ENCODE measurements at places on chromosomes 4 and X. TPM values are rescaled to one million over a fixed set of nuclear protein-coding genes. Genes with fewer than 3 reads are reported as not detected.
A peak's percentile ranks its signal among the peaks of the same experiment; 100 is the strongest.

DNA sequence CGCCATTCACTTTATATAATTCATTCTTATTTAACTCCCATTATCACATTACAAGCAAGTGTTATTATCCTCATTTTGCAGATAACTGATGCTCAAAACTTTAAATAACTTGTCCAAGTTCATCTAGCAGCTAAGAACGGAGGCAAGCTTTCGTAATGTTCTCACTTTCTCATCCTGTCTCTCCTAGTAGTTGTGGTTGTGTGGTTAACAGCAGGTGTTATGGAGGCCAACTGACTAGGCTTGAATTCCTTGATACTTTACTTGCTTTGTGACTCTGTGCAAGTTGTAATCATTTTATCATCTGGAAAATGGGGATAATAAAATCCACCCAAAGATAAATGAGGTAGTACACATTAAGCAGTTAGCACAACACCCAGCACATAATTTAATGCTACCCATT lies 109.9 kb upstream of the PTPN13 start:
- no peak for DNase-seq

- no peak for DNase-seq
Observed at GRCh38 chr4:139942241-139942640, 211.7 kb downstream of the MAML3 start.

GRCh38 chr4:142812091-142812490 lies 34.0 kb downstream of the INPP4B start:
- no peak for DNase-seq

- no peak for DNase-seq
Observed at GRCh38 chrX:115889121-115889890, 281.2 kb upstream of the AGTR2 start.

DNA sequence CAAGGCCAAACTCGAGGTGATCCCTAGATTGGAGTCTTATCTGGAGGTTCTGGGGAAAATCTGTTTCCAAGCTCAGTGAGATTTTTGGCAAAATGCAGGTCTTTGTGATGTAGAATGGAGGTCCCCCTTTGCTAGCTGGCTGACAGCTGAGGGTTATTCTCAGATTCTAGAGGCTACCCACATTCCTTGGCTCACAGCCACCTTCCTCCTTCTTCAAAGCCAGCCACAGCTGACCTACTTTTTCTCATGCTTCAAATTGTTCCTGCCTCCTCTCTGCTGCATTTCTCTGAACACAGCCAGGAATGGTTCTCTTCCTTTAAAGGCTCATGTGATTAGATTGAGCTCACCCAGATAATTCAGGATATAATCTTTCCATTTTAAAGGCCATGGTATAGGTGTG lies 86.9 kb downstream of the VCX3A start:
- no peak for DNase-seq

GRCh38 chr4:88610771-88611170 lies 18.5 kb downstream of the HERC3 start:
- DNase-seq = peak; percentile 33

- peak; percentile 16 for DNase-seq
Observed at GRCh38 chr4:133152831-133153481, 3.9 kb downstream of the PCDH10 start.

GRCh38 chr4:74536557-74536956 lies 91.6 kb downstream of the AREG start:
- DNase-seq = no peak

GRCh38 chrX:130094696-130095095 lies 15.6 kb downstream of the ELF4 start:
- no peak for DNase-seq

KLKB1 gene
- 0.82 TPM for total RNA-seq

DNA sequence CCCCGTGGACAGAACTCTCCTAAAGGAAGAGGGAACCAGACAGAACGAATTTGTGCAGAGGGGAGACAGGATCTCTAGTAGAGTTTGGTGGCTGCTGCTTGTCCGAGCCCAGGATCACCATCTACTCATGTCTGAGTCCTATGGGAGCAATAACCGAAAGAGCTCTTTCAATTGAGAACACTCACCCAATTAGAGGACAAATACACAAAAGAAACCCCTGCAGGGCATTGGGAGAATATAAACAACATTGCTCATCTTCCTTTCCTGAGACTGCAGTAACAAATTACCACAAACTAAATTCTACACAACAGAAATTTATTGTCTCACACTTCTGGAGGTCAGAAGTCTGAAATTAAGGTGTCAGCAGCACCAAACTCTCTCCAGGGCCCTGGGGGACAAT lies 65.6 kb downstream of the SPINK2 start:
- DNase-seq = no peak

FTSJ1 gene
- total RNA-seq = 36.3 TPM

DNA sequence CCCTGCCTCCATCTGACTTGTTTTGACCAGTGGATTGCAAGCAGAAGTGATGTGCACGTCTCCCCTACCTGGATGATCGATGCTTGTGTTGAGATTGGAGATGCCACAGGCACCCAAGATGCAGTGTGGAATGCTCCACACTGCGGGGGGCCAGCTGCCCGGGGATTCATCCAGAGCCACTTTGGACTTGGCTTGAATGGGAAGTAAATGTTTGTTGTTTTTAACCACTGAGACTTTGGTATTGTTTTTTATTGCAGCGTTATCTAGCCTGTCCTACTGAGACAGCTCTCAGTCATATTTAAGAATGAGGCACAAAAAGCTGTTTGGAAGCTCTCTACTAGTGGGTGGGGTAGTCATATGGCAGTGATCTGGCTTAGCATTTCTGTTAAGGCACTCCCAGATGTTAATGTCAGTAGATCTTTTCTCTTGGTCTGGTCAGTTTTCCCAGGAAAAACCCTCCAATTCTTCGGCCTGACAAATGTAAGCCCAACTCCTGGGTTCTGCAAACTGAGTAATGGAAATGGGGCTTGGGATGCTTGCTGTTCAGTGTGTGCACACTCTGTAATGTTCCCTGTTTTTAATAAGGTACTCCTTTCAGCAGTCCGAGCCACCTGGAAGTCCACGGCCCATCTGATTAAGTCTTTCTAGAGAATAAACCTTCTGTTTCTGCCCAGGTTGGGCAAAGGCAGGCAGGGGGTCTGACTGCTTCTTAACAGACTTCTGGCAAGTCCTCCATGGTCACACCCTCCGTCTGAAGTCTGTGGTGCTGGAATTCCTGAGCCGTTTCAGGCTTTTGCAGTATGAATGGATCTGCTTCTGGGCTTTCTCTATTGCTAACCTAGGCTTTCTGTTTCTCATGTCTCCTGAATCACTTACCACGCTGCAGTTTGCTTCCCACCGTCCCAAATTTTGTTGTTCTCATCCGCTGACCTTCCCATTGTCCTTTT lies 74.8 kb downstream of the WWC2 start:
- DNase-seq = no peak

- no peak for DNase-seq
Observed at GRCh38 chrX:138638996-138639395, 72.5 kb downstream of the FGF13 start.

- no peak for DNase-seq
Observed at GRCh38 chrX:618761-619450, 11.7 kb upstream of the SHOX start.

CD38 gene
- total RNA-seq = 1.6 TPM

ETDB gene
- total RNA-seq = not detected

- no peak for DNase-seq
Observed at GRCh38 chr4:154722262-154722661, 21.5 kb upstream of the LRAT start.

DNA sequence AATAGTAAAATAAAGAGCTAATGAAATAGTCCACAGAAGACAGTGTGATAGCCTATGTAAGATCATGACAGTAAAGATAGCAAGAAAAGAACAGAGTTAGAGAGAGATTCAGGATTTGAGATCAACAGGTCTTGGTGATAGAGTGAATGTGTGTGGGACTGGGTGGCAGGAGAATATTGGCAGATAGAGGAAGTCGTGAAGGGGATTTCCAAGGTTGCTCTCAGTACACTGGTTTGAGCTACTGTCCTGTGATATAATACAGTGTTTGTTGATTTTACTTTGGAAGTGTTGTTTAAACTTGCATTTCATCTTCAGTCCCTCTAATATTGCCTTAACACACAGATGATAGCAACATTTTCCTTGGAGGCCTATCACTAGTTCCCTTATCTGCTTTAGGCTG lies 44.1 kb downstream of the DTHD1 start:
- DNase-seq = no peak

DNA sequence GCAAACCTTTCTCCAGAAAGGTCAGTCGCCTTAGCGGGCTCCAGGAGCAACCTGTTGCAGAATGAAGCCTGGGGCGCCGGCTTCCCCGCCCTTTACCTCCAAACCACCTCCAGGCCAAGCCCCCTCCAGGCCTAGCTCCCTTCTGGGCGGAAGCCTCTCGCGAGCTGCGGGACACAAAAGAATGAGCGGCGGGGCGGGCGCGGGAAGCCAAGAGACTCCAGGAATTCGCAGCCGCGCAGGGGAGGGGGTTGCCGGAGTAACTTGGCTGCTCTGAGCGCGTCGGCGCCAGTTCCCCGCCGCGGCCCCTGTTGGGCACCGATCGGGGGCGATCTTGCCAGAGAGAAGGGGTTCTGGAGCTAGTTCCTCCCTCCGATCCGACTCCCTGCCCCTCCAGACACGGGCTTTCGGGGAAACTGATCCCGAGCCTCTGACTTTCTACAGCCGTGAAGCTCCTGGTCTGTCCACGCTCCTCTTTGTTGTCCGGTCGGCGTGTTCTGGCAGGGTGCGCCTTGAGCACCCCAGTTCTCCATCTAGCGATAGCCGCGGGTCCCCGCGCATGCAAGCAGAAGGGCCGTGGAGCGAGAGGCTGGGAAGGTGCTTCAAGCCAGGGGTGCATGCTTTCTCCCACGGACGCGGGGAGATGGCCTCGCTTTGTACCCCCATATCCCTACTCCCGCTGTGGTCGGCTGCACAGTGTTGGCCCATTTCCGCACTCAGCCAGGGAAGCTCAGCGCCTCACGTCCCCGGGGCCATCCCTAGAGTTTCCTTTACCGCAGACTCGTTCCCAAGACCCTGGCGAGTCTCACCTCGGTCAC lies 1.2 kb downstream of the PROM1 start:
- peak; percentile 33 for DNase-seq

- no peak for DNase-seq
Observed at GRCh38 chr4:3412257-3413020, 29.3 kb upstream of the HGFAC start.

JADE3 gene
- 10.2 TPM for total RNA-seq

LNX1 gene
- 67.7 TPM for total RNA-seq

- DNase-seq = no peak
Observed at GRCh38 chr4:33577791-33578190, 2666.5 kb downstream of the ARAP2 start.

ABLIM2 gene
- total RNA-seq = 9.4 TPM

DGKK gene
- 0.41 TPM for total RNA-seq
